ENCODE measurements at places on chromosomes 5 and 9. TPM values are rescaled to one million over a fixed set of nuclear protein-coding genes. Genes with fewer than 3 reads are reported as not detected.
A peak's percentile ranks its signal among the peaks of the same experiment; 100 is the strongest.

DNA sequence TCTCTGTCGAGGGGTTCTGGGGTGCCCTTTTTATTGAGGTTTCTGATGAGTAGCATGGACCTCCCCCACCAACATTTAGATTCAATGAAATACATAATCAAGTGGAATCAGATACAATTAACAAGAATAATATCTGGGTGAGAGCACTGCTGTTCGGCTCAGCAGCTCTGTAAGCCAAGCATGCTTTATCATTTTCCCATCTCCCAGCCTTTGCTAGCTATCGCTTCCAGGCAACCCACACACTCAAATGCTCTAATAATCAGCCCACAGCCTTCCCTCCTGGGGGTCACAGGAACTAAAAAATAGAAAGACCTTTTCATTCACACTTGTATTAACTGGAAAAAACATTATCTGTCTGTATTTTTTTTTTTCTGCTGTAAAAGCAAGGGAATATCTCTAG, 8.9 kb downstream of the PLPPR1 start:
- no peak for DNase-seq

Gene SMIM33
- not detected for total RNA-seq

Gene SPAG8
- total RNA-seq, result 0.50 TPM

DNA sequence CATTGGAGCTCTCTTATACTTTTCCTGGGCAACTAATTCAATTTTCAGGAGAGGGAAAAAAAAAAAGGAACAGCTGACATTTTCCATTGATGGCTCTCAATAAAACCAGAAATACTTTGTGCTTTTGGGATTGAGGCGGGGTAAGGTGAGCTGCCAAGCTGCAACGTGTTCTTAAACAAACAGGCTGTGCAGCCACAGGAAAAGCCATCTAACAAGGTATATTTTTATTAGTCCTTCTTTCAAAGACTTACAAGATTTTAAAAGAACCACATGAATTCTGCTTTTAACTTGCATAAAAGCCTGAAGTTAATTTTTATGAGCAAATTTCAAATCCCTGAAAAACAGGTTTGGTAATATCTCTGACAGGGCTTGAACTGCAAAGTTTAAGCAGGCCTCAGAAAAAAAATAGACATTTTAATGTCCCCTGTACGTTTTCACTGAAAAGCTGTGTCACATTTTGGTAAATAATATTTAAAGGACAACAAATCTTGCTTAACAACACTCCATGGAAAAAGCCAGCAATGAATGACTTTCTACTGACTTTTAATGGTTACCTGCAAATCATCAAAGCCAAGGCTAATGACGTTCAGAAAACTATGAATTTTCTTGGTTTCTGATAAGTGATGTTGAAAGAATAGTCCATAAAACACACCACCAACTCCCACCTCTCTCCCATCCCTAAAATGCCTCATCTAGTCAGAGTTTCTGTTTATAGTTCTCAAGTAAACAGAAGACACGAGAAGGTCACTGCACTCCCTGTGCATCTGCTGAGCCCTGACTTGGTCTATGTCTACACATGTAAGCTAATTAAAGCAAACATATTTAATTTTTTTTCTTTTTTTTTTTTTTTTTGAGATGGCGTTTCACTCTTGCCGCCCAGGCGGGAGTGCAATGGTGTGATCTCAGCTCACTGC, 433.6 kb downstream of the PIK3R1 start:
- no peak for DNase-seq

GRCh38 chr5:74865804-74866595, at the start of gene FAM169A:
TSS of gene FAM169A (minus strand) at chr5:74866387. CDS start at chr5:74841676, 24,711 bp downstream.
- peak; percentile 73 for DNase-seq

Gene IRGM
- 0.30 TPM for total RNA-seq

Gene TXN
- 265 TPM for total RNA-seq

- DNase-seq, result no peak
Measured at GRCh38 chr5:167488371-167488770, 803.1 kb upstream of the WWC1 start.

Gene NR6A1
- total RNA-seq, result 222 TPM

GRCh38 chr5:159440968-159441367, 110.7 kb upstream of the IL12B start:
- DNase-seq, result no peak

GRCh38 chr9:135498381-135499126, 1.9 kb upstream of the MRPS2 start:
- no peak for DNase-seq

DNA sequence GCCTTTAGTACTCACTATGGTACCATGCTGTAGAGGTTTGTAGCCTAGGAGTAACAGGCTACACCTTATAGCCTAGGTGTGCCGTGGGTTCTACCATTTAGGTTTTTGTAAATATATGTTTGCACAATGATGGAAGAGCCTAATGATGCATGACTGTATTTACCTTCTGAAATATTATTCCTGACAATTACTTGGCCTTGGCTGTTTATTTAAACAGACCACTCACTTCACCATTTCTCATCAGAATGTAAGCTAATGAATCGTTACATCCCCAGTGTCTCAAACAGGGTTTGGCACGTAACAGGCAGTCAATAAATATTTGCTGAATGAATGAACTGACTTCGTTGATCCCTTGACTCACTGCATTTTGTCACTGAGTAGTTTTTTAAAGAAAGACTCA, 93.1 kb downstream of the MED27 start:
- DNase-seq, result no peak

DNA sequence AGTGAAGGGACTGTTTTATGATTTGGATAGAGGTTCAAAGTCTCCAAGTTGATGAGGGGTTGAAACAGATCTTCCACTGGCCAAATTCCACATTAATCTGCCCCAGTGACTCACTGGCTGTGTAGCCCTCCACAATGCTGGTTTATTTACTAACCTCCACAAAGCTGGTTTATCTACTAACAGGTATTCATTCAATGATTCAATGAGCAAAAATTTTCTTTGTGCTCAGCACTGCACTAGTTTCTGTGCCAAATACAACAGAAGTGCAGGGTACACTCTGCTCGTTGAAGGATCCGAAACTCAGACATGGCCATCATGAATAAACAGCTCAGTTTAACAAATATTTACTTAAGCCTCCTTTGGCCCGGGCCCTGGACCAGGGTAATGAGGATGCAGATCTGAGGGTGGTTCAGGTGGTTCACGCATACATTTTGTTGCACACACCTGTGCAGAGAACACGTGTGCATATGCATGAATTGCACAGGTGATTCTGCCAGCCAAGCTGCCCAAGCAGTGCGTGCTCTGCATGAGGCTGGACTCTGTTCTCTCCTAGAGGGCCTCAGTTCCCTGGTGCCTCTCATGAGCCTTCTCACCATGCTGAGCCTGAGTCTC, 71.0 kb downstream of the SH3PXD2B start:
- DNase-seq, result no peak

Gene SH3TC2
- 0.78 TPM for total RNA-seq

Gene ASTN2
- 18.7 TPM for total RNA-seq

DNA sequence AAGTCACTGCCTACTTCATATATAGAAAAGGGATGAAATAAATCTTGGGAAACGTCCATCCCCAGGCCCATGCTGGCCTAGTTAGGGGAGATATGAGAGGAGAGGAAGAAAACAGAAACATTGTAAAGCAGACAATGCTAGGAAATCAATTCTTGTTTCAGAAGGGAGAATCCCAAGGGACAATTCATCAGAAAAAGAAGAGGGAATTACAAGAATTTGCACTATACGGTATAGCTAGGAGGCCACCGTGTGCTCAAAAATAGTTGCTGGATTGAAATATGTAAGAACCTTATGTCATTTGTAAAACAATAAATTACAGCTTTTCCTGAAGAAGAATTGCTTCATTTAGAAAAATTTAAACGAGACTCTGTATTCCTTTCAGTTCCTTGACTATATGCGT, 8.3 kb upstream of the SHC3 start:
- DNase-seq, result no peak

GRCh38 chr5:173265433-173265832, 30.4 kb upstream of the NKX2-5 start:
- DNase-seq, result no peak

- peak; percentile 92 for DNase-seq
Measured at GRCh38 chr5:83927140-83927733, 206.6 kb upstream of the HAPLN1 start.

DNA sequence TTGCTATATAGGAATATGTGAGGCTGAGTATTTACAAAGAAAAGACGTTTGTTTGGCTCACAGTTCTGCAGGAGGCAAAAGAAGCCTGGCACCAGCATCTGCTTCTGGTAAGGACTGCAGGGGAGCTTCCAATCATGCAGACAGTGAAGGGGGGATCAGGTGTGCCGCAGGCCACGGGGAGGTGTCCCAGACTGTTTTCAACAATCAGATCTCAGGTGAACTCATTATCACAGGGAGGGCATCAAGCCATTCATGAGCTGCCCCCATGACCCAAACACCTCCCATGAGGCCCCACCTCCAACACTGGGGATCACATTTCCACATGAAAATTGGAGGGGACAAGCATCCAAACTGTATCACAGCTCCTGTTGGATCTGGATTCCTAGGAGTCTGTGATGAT, 30.4 kb upstream of the TRIM14 start:
- no peak for DNase-seq

GRCh38 chr5:76469656-76470290, 66.7 kb downstream of the IQGAP2 start:
- DNase-seq, result no peak

- no peak for DNase-seq
Measured at GRCh38 chr9:61674465-61674864, 484.6 kb downstream of the SPATA31A7 start.

DNA sequence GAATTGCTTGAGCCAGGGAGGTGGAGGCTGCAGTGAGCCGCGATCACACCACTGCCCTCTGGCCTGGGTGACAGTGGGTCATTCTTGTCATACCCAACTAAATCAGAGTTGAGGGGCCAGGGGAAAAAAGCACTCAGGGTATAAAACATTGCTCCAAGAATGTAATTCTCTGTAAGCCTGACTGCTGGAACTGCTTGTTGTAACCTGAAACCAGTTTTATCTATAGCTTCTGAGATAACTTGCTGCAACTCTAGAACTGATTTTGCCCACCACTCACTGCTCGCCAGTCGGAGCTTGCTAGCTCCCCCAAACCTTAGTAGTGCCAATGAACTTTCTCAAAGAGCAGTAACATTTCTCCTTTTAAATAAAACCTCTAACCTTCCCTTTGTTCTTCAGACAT, 9.6 kb upstream of the MSH3 start:
- no peak for DNase-seq

DNA sequence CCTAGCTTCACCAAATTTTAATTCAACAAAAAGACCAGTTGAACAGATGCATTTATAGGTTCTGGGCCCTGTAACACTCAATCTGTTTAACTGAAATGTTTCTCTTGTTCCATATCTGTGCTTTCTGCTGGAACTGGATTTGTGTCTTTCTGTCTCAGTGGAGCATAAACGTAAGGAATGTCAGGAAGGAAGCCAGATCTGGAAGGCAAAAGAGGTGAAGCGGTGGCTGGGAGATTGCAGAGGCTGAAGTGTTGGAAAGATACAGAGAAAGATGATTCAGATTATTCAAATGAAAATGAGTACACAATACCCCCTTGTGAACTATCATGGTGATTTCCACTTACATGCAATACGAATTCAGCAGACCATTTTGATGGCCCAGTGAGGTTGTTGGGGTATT, 406.8 kb downstream of the BRINP1 start:
- DNase-seq, result no peak

- DNase-seq, result no peak
Measured at GRCh38 chr9:125246261-125246667, 5.1 kb upstream of the HSPA5 start.

Gene SAPCD2
- total RNA-seq, result 52.0 TPM

Gene PDZD2
- total RNA-seq, result 7.5 TPM

- no peak for DNase-seq
Measured at GRCh38 chr5:35487233-35488025, 130.2 kb upstream of the SPEF2 start.

Gene LCN2
- 3.0 TPM for total RNA-seq

- DNase-seq, result no peak
Measured at GRCh38 chr5:9331372-9331771, 214.5 kb downstream of the SEMA5A start.

DNA sequence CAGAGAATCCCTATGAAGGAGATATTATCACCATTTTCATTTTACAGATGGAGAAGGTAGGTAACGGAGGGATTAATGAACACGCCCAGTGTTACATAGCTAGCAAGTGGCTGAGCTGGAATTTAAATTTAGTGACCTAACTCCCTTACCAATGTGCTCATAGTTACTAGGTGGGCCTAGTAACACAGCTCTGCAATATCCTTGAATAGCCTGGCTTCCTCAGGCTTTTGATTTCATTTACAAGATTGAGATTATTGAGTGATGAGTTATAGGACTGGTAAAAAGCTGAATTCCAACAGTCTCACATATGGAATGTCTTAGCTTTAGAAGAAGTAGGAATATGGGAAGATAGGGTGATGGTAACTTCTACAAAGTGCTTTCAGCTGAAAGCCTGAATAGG, 336.3 kb upstream of the KIF2A start:
- no peak for DNase-seq

Gene GHR
- 0.53 TPM for total RNA-seq

GRCh38 chr5:74875994-74876791, 10.0 kb upstream of the FAM169A start:
- DNase-seq, result no peak

DNA sequence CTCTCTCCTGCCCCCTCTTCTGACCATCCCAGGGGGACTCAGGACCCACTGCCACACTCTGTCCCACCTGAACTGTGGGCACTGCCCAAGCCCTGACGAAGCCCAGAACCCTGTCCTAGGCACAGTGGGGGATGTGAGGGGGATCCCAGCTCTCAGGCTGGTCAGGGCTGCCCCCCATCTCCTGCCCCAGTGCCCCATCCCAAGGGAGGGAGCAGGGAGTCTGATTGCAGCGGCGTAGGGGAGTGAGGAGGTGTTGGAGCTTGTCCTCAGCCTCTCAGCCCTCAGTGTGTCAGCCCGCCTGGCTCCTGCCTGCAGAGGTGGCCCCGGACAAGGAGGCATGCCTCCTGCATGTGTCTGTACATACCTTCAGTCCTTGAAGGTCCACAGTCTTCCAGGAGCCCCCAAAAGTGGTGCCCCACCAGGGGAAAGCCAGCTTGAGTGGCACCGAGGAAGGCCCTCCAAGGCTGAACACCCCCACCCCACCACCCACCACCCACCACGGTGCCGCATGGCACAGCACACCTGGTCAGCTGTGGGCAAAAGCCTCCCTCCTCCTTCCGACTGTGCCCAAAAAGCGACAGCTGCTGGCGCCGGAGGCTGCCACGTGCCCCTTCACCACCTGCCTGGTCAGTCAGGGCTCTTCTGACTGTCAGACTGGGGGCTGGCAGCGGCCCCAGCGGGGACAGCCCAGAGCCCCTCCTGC, 930 bp downstream of the SARDH start:
- DNase-seq, result no peak

- DNase-seq, result no peak
Measured at GRCh38 chr9:7671847-7672246, 127.7 kb downstream of the DMAC1 start.

- DNase-seq, result no peak
Measured at GRCh38 chr9:122609804-122610203, 4.7 kb upstream of the OR1Q1 start.

Gene DMGDH
- 0.35 TPM for total RNA-seq
